ENCODE measurements at places on chromosomes 5 and 9.

DNA sequence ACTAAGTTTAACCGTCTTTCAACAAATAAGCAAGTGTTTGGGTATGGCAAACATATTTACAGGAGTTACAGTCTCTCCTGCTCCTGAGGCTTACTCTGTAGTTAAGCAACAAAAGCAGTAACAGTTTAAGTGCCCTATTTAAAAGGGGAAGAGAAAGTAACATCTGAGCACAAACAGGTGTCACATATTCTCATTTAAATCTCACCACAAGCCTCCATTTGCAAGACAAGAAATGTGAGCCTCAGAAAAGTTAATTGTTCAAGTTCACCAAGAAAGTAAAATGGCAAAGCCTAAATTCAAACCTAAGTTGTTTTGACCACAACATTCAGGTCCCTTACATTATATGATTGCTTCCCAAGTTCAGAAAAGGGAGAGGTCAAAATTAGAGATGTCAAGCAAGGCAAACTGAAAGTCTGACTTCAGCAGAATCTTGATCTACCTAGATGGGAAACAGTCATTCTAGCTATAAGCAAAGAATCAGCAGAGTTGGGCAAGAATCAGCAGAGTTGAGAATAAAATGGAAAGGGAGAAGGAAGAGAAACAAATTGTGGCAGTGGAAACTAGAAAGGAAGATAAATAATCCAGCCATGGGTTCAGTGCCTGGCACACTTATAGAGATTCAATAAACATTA is 93.4 kb downstream of the STRBP start:
- DNase-seq = no peak

- DNase-seq = no peak
Measured at GRCh38 chr5:57895766-57896165, 413.2 kb upstream of the ACTBL2 start.

GRCh38 chr9:136566901-136567300 is 21.1 kb upstream of the NOTCH1 start:
- no peak for DNase-seq

DNA sequence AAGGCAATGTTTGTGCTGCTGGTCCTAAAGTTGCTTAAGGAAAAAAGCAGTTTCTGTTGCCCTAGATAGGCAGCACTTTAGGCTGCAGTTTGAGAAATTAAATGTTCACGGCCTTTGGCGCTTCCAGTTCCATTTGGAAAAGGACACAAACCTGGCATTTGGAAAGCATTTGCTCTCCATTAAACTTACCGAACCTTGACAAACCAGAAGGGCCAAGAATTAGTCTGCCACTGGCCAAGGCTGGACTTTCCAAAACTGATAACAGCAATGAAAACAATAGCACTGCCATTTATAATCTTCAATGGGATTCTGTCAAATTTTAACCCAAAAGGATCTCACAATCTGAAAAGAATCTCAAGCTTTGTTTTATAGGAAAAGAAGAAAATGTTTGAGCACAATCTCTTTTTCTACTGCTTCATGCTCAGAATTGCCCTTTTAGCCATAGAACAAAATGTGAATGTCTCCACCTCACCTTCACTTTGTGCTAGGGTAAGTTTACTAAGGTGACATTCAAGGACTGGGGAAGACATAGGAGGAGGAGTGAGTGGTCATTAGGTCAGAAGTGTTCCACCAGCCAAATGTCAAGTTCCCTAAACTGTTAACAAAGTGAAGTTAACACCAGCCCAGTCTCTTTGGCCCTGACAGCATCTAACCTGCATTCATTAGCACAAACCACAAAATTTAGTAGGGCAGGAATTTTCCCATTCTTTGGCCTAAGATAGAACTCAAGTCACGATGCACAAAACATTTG is 583.4 kb upstream of the DMAC1 start:
- no peak for DNase-seq

DNA sequence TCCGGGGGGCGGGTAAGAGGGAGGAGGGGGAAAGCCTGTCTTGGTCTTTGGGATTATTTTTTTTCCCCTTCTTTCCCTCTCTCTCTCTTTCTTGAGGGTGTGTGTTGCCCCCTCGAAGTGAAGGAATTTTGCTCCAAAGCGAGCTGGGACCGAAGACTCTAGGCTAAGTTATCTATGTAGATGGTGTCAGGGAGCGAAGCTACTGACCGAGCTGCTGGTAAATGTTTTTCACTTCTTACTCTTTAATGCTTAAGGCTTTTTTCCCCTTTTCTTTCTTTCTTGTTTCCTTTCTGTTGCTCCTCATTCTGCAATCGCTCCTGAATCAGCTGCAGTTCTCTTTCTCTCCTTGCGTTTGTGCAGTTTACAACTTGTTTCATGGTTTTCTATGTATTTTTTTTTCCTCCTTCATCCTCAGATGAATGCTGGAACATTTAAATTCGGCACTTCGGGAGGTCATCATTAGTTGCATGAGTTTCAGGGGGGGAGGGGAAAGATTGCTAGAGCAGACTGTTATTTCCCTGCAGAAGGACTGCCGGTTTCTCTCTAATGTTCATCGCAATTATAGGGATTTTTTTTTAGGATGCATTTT is 1312.0 kb upstream of the WWC1 start:
- no peak for DNase-seq
